ENCODE measurements at places on chromosomes 4 and X.
A peak's percentile ranks its signal among the peaks of the same experiment; 100 is the strongest.

DNA sequence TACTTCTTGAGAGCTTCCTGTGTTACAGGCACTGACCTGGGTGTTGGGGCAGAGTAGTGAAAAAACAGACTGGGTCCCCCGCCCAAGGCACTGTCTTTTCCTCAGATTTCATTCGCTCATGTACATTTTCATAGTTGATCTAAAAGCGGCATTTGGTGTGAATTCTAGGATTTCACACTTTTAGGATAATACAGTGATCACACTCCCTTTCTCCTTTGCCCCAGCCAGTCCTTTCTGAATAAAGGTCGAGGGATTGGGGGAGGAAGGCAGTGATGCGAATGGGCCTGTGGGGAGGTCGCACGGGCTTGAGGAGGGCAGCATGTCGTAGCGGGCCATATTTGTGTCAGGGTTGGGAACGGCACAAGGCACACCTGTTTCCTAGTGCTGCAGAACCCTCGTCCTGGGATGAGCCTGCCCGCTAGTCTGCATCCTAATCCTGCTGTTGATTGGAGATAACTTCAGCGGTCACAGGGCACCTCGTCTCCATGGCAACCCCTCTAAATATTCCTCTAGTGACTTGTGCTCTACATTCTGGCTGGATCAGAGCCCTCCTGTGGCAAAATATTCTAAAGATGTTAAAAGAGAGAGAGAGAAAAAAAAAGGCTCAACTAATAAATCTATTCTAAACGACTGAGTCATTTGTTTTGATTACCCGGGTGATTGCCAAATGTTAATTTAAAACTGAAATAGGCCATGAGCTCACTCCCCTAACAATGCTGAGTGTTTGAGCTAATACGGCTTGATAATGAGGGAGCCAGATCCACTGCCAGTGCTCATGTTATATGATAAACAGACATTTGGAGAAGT, 21.8 kb downstream of the FHL1 start:
- peak; percentile 65 for DNase-seq

DNA sequence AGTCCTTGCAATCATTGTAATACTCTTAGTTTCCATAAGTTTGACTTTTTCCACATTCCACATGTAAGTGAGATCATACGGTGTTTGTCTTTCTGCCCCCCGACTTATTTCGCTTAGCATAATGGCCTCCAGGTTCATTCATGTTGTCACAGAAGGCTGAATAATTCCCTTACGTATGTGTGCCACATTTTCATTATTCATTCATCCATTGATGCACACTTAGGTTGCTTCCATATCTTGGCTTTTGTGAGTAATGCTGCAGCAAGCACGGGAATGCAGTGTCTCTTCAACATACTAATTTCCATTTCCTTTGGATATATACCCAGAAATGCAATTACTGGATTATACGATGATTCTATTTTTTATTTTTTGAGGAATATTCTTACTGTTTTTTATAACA, 22.0 kb upstream of the VEGFC start:
- DNase-seq, result no peak

DNA sequence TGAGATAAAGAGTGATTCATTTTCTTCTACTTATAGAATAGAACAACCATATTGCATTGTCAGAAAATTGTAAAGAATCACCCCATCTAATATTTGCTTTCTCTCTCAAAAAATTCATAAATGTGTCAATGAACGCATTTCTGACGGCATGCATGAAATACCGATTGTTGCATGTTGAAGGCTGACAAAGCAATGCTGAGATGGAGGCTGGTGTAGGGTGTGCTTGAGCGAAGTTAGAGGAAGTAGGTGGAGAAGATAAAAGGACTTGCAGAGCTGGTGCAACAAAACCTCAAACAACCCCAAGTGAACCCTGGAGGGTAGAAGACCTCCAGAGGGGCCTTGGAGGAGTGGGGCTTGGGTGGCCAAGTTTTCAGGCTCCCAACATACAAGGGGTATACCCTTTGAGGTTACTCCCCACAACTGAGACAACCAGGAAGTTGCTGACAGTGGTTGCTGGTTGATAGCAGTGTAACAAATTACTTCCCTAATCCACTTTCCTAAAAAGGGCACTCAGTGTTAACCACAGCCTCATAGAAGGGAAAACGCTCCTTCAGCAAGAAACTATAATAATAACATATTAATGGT, 452.7 kb downstream of the NLGN4X start:
- DNase-seq, result peak; percentile 17

GRCh38 chr4:6148506-6149205, 51.7 kb downstream of the JAKMIP1 start:
- DNase-seq, result no peak

GRCh38 chr4:101512416-101512815, 165.1 kb upstream of the PPP3CA start:
- DNase-seq, result no peak

- no peak for DNase-seq
Measured at GRCh38 chr4:163707873-163708272, 213.4 kb downstream of the TMA16 start.

GRCh38 chr4:61445374-61446063, 245.4 kb downstream of the ADGRL3 start:
- DNase-seq, result no peak
